ENCODE measurements at places on chromosomes 2 and 18. TPM values are rescaled to one million over a fixed set of nuclear protein-coding genes. Genes with fewer than 3 reads are reported as not detected.
A peak's percentile ranks its signal among the peaks of the same experiment; 100 is the strongest.

- H3K4me3 ChIP-seq, result no peak overlapping the region
- H3K27me3 ChIP-seq, result peaks cover 22% of the 10 kb centered on the region
- no peak for DNase-seq
- no peak overlapping the region for H3K27ac ChIP-seq
- H3K4me1 ChIP-seq, result no peaks in the 10 kb centered on the region
Measured at GRCh38 chr18:10301831-10302483, 152.5 kb upstream of the APCDD1 start.

- H3K4me1 ChIP-seq, result no peaks in the 10 kb centered on the region
- H3K27ac ChIP-seq, result no peak overlapping the region
- H3K4me3 ChIP-seq, result no peak overlapping the region
- no peaks in the 10 kb centered on the region for H3K27me3 ChIP-seq
- DNase-seq, result no peak
- H3K36me3 ChIP-seq, result no peaks in the 10 kb centered on the region
Measured at GRCh38 chr2:231940795-231941194, 14.6 kb upstream of the NPPC start.

KIF1A gene
- not detected for total RNA-seq

- no peak for DNase-seq
- H3K36me3 ChIP-seq, result no peaks in the 10 kb centered on the region
- H3K27ac ChIP-seq, result no peak overlapping the region
- H3K4me3 ChIP-seq, result no peak overlapping the region
Measured at GRCh38 chr2:562391-563364, 114.5 kb downstream of the TMEM18 start.

- peaks cover 8% of the 10 kb centered on the region for H3K27me3 ChIP-seq
- H3K4me1 ChIP-seq, result no peaks in the 10 kb centered on the region
- no peak overlapping the region for H3K4me3 ChIP-seq
- no peak overlapping the region for H3K27ac ChIP-seq
- no peaks in the 10 kb centered on the region for H3K36me3 ChIP-seq
Measured at GRCh38 chr2:215526341-215526740, 90.5 kb upstream of the FN1 start.

DNA sequence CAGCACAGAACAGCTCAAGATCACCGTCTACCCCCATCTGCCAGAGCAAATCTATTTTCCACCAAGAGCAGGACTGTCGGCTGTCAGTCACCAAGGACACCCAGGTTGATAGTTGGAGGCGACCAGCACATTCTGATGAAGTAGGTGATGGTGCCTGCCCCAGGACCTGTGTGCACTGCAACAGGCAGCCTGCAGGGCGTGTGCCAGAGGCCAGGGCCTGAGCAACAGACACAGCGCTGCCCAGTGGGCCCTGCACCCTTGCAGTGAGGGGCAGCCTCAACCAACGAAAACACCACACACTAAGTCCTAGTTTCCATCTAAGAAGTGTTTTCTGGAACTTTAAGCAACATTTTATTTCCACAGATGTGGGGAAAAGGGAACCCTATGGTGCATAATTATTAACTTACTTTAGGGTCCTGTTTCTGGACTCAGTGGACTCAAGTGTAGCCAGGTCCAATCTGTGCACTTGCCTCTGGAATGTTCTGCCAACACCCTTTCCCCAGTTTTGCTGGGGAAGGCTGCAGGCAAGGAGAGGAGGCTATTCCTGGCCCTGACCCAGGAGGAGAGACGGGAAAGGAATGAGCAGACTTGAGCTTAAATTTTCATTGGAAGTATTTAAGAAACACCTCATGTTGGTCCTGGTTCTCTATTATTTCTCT lies 61.5 kb downstream of the ADNP2 start:
- H3K27me3 ChIP-seq, result peaks cover 12% of the 10 kb centered on the region
- DNase-seq, result no peak
- no peaks in the 10 kb centered on the region for H3K36me3 ChIP-seq
- H3K4me3 ChIP-seq, result no peak overlapping the region
- peaks cover 19% of the 10 kb centered on the region for H3K4me1 ChIP-seq
- no peak overlapping the region for H3K27ac ChIP-seq

DNA sequence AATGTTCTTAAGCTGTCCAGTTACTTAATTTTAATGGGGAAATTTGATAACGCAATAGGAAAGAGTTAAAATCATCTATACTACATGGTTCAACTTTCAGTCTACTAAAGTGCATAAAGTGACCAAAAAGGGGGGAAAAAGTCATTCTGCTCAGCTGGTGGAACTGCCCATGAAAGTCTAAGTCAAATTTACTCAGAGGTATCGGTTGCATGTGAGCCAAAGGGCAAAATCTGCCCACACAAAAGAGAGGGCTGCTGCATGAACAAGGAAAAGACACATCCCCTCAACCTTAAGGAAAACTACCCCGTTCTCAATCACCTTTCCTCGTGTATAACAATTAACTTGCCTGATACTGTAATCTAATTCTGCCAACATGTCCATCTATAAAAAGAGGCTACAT lies 126.1 kb downstream of the TCF4 start:
- DNase-seq, result no peak
- no peaks in the 10 kb centered on the region for H3K36me3 ChIP-seq
- H3K4me1 ChIP-seq, result no peaks in the 10 kb centered on the region
- no peaks in the 10 kb centered on the region for H3K27me3 ChIP-seq

DNA sequence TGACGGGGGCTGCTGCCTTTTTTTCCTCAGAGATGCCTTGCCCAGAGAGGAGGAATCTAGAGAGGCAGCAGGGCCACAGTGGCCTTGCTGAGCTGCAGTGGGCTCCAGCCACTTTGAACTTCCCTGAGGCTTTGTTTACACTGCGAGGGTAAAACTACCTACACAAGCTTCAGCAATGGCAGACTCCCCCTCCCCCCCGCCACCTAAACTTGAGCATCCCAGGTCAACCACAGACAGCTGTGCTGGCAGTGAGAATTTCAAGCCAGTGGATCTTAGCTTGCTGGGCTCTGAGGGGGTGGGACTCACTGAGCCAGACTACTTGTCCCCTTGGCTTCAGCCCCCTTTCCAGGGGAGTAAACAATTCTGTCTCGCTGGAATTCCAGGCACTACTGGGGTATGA lies 11.8 kb downstream of the SYT4 start:
- no peak for DNase-seq
- no peaks in the 10 kb centered on the region for H3K4me1 ChIP-seq
- H3K27me3 ChIP-seq, result no peaks in the 10 kb centered on the region
- no peak overlapping the region for H3K27ac ChIP-seq
- H3K36me3 ChIP-seq, result no peaks in the 10 kb centered on the region
- H3K4me3 ChIP-seq, result no peak overlapping the region

DNA sequence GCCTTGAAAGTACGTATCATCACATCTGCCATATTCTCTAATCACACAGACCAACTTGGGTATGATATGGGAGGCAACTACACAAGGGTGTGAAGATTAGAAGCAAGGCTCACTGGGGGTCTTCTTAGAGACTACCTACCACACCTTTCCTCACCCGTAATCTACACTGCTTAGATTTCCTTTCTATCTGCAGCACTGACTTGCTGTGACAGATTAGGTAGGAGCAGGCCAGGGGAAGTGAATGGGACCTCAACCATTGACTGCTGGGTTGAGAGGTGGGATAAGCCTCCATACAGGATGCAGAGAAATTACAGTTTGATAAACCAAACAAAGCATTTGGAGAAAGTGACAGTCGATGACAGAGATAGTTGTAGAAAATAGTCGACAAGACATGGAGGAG lies 119.0 kb upstream of the SERPINE2 start:
- H3K27ac ChIP-seq, result no peak overlapping the region
- no peaks in the 10 kb centered on the region for H3K36me3 ChIP-seq
- peaks cover 52% of the 10 kb centered on the region for H3K27me3 ChIP-seq
- H3K4me3 ChIP-seq, result no peak overlapping the region
- no peak for DNase-seq
- no peaks in the 10 kb centered on the region for H3K4me1 ChIP-seq

DNA sequence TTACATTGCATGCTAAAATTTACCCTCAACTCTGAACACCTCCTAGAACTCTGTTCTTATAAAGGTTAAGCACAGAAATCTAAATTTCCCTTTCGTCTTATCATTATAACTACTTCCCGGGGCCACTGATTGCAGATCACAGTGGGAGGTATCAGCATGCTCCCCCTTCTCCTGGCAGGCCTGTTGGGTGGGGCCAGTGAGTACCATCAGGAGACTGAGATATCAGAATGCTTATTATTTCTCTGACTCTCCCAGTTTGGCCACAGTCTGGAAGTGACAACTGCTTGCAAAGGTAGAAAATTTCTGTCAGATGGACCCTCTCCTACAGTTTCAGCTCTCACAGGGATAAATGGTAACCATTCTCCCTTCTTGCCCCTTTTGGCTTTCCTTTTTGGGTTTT lies 62.6 kb downstream of the DSEL start:
- no peaks in the 10 kb centered on the region for H3K27me3 ChIP-seq
- no peak overlapping the region for H3K4me3 ChIP-seq
- DNase-seq, result no peak

PIKFYVE gene
- 29.9 TPM for total RNA-seq

ICOS gene
- total RNA-seq, result 93.6 TPM

- H3K36me3 ChIP-seq, result peaks cover 6% of the 10 kb centered on the region
- H3K4me3 ChIP-seq, result peak overlapping the region; percentile 31
- no peak for DNase-seq
- H3K4me1 ChIP-seq, result peaks cover 34% of the 10 kb centered on the region
Measured at GRCh38 chr2:8609357-8609811, 72.5 kb upstream of the ID2 start.

GRCh38 chr2:120385355-120386127 lies 39.6 kb downstream of the INHBB start:
- H3K27ac ChIP-seq, result no peak overlapping the region
- no peak overlapping the region for H3K4me3 ChIP-seq
- H3K4me1 ChIP-seq, result no peaks in the 10 kb centered on the region
- DNase-seq, result peak; percentile 51

GRCh38 chr2:178230396-178230795 lies 36.1 kb downstream of the OSBPL6 start:
- DNase-seq, result no peak
- H3K36me3 ChIP-seq, result no peaks in the 10 kb centered on the region
- no peak overlapping the region for H3K4me3 ChIP-seq

CNDP1 gene
- 0.57 TPM for total RNA-seq

DNA sequence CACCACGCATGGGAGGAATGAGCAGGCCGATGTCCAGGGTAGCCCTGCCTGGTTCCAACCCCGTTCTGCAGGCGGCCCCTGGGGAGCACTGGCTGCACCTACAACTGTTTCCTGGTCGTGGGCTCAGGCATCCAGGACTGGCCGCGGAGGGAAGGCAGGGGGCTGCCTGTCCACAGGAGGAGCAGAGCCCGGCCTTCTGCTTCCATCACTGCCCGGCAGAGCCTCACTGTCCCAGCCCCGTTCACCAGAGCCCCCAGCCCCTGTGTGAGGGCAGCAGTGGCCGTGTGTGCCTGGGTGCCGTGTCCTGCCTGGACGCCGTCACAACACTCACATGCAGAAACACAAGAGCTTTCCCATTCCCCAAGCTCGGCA lies 56.2 kb downstream of the KCNG2 start:
- H3K4me3 ChIP-seq, result no peak overlapping the region
- peaks cover 8% of the 10 kb centered on the region for H3K4me1 ChIP-seq
- H3K27ac ChIP-seq, result no peak overlapping the region
- no peak for DNase-seq

DNA sequence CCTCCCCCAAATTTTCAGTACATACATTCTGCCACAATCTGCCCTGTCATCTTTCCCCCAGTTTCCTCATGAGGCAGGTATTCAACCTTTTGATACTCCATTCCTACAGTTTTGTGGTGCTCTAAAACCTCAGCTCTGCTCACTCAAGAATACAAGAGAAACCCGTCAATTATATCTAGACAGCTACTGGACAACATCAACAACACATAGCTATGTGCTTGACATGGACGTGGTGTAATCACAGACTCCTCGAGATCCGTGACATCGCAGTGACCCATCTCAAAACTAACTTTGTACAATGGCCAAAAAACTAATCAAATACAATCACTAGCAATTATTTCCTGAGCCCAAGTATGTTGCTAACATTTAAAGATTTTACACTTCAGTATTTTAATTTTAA lies 23.6 kb downstream of the WDSUB1 start:
- H3K4me3 ChIP-seq, result no peak overlapping the region
- no peak for DNase-seq
- peaks cover 10% of the 10 kb centered on the region for H3K36me3 ChIP-seq
- H3K4me1 ChIP-seq, result peaks cover 7% of the 10 kb centered on the region
- H3K27ac ChIP-seq, result no peak overlapping the region

DNA sequence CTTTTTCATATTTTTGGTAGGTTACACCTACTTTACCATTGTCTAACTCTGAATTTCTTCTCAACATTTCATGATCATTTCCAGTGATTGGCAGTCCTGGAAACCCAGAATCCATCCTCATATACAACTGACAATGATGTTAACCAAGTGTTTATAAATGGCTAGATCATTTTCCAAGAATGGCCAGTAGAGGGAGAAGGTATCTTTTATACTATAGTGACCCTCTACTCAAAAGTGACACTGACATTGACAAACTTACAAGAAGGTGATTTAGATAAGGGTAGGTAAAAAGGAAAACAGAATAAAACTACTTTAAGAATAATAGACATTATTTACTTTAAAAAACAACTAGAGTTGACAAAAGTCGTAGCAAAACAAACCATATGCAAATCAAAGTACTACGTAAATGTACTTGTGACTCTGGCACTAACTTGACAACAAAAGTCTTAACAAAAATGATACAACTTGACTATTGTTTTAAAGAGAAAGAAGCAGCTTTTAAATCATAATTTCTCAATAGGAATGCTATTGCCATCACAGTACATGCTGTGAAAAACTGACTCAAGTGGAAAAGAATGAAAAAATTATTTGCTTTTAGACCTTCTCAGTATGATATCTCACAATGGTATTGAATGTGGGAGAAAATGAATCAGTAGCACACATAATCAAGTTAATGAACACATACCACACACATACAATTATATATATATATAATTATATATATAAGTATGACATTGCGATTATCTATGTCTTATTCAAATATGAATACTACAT lies 76.6 kb upstream of the GRB14 start:
- H3K27ac ChIP-seq, result no peak overlapping the region
- H3K27me3 ChIP-seq, result no peaks in the 10 kb centered on the region
- H3K4me3 ChIP-seq, result no peak overlapping the region

- H3K36me3 ChIP-seq, result no peaks in the 10 kb centered on the region
- H3K4me1 ChIP-seq, result peaks cover 19% of the 10 kb centered on the region
- peaks cover 6% of the 10 kb centered on the region for H3K27me3 ChIP-seq
- H3K4me3 ChIP-seq, result no peak overlapping the region
- DNase-seq, result no peak
- no peak overlapping the region for H3K27ac ChIP-seq
Measured at GRCh38 chr2:48419884-48420511, 110.0 kb upstream of the STON1 start.

DHRS9 gene
- total RNA-seq, result not detected

- no peaks in the 10 kb centered on the region for H3K36me3 ChIP-seq
- peaks cover 9% of the 10 kb centered on the region for H3K4me1 ChIP-seq
- H3K27ac ChIP-seq, result no peak overlapping the region
- no peaks in the 10 kb centered on the region for H3K27me3 ChIP-seq
Measured at GRCh38 chr2:157830696-157831570, 45.2 kb downstream of the ACVR1 start.

GRCh38 chr2:70975237-70975636 lies 3.2 kb upstream of the ANKRD53 start:
- no peak for DNase-seq
- peaks cover 16% of the 10 kb centered on the region for H3K27me3 ChIP-seq
- H3K4me1 ChIP-seq, result peaks cover 12% of the 10 kb centered on the region
- no peaks in the 10 kb centered on the region for H3K36me3 ChIP-seq
- H3K27ac ChIP-seq, result no peak overlapping the region
- no peak overlapping the region for H3K4me3 ChIP-seq

- H3K27me3 ChIP-seq, result no peaks in the 10 kb centered on the region
- DNase-seq, result no peak
- H3K4me3 ChIP-seq, result no peak overlapping the region
- H3K27ac ChIP-seq, result no peak overlapping the region
- H3K36me3 ChIP-seq, result no peaks in the 10 kb centered on the region
Measured at GRCh38 chr2:1227274-1227900, 185.9 kb upstream of the TPO start.
